Effector memory CD8-positive, alpha-beta T cell (primary cell): ENCODE measurements at places on chromosomes 4 and X.

- peak overlapping the region; percentile 57 for H3K4me3 ChIP-seq
- no peak for DNase-seq
- peaks cover 3% of the 10 kb centered on the region for H3K36me3 ChIP-seq
- no peaks in the 10 kb centered on the region for H3K4me1 ChIP-seq
Measured at GRCh38 chr4:186144946-186145569, 40.6 kb downstream of the FAM149A start.

DNA sequence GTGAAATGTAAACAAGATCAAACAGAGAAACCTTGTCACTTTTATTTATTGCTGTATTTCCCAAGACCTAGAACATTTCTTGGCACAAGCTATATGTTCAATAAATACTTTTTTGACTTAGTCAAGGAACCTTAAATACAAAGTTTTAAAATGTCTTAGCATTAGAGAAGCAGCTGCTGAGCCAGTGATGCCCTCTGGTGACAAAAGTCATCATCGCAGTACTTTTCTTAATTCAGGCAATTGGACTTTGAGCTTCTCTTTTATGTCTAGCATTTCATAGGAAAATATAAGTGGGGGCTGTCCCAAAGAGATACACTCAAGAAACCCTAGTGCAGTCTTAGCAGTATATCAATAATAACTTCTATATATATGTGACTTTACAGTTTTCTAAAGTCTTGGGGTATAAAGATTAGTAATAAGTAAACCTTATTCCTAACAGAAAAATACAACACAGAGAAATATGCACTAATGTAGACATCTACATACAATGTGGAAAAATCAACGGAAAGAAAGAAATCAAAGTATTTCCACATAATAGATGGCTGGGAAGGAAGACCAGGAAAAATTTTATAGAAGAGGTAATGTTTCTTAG, 118.4 kb downstream of the DTHD1 start:
- H3K27me3 ChIP-seq = peaks cover 6% of the 10 kb centered on the region
- no peak overlapping the region for H3K4me3 ChIP-seq
- peak; percentile 48 for DNase-seq
- no peaks in the 10 kb centered on the region for H3K36me3 ChIP-seq
- no peaks in the 10 kb centered on the region for H3K4me1 ChIP-seq
- no peak overlapping the region for H3K27ac ChIP-seq

DNA sequence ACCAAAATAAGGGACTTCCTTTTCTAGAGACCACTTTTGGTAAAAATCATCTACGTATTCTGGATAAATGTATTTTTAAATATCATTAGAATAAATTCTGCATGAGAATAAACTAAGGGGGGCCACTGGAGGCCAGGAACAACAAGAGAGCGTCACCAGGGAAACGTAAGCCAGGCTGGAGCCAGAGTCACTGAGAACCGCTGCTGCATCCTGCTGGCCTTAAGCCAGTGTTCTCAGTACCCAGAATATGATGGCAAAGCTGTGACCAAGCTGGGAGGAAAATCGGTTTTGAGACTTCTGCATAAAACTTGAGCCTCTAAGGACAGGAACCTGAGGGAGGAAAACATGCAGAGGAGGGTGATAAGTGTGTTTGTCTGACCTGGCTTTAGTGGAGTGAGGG, 63.0 kb upstream of the FAM9A start:
- no peaks in the 10 kb centered on the region for H3K36me3 ChIP-seq
- peaks cover 2% of the 10 kb centered on the region for H3K4me1 ChIP-seq
- H3K27ac ChIP-seq = no peak overlapping the region
- H3K4me3 ChIP-seq = no peak overlapping the region
- H3K27me3 ChIP-seq = peaks cover 38% of the 10 kb centered on the region

- H3K27me3 ChIP-seq = no peaks in the 10 kb centered on the region
- no peak for DNase-seq
- no peaks in the 10 kb centered on the region for H3K36me3 ChIP-seq
- H3K27ac ChIP-seq = no peak overlapping the region
Measured at GRCh38 chrX:103571726-103572125, 13.6 kb upstream of the TCEAL4 start.

GRCh38 chr4:102494603-102495002, 6.6 kb upstream of the NFKB1 start:
- H3K4me3 ChIP-seq = no peak overlapping the region
- peaks cover 6% of the 10 kb centered on the region for H3K4me1 ChIP-seq
- H3K27ac ChIP-seq = no peak overlapping the region

DNA sequence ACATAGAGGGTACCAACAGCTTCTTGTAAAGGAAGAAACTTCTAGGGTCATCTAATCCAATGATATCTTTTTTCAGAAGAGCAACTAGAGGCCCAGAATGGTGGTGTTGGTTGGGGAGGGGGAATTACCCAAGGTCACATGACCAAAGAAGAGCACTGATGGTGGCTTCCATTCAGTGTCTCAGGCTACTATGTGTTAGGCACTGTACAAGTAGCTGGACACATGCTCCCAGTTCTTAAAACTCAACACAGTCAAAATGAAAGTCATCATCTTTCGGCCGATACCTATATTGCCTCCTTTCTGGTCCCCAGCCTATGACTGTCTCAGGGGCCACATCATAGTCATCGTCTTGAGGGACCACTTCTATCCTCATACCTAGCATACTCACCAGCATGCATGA, 88.1 kb downstream of the ARHGAP6 start:
- H3K4me3 ChIP-seq = no peak overlapping the region
- H3K36me3 ChIP-seq = no peaks in the 10 kb centered on the region
- no peak overlapping the region for H3K27ac ChIP-seq
- H3K27me3 ChIP-seq = peaks cover 6% of the 10 kb centered on the region
- no peaks in the 10 kb centered on the region for H3K4me1 ChIP-seq

- no peaks in the 10 kb centered on the region for H3K36me3 ChIP-seq
- H3K27me3 ChIP-seq = no peaks in the 10 kb centered on the region
- H3K4me3 ChIP-seq = no peak overlapping the region
Measured at GRCh38 chrX:108699368-108699767, 37.0 kb downstream of the IRS4 start.

DNA sequence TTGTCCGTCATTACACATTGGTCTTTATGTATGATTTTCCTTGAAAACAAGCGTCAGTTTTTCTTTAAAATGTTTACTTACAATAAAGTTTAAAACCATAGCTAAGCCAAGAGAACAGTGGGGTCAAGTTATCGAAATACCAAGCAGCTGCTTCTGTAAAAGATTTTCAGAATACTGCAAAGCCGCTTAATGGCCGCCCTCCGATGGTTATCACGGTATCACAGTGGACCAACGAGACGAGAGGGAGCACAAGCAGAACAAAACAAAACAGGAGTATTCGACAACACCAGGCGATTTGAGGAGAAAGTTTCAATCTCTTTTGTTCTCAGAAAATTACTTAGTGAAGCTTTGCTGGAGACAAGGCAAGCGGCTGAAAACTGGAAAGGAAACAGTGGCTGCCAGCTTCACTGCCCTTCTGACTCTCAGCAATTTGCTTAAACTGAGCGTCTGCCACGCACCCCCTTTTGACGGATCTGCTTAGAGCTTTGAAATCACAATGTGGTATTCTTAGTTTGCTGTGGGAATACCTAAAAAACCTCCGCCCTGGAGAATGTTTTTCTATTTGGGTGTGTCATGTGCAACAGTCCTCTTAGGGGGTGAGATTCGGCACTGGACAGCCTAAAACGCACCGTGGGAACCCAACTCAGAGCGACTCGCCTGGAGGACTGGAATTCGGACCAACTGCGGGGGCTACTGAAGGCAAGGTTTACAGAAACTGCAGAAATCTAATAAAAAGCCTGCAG, 199.8 kb downstream of the NSUN7 start:
- H3K36me3 ChIP-seq = no peaks in the 10 kb centered on the region
- no peak for DNase-seq
- H3K4me1 ChIP-seq = no peaks in the 10 kb centered on the region
- no peak overlapping the region for H3K4me3 ChIP-seq

DNA sequence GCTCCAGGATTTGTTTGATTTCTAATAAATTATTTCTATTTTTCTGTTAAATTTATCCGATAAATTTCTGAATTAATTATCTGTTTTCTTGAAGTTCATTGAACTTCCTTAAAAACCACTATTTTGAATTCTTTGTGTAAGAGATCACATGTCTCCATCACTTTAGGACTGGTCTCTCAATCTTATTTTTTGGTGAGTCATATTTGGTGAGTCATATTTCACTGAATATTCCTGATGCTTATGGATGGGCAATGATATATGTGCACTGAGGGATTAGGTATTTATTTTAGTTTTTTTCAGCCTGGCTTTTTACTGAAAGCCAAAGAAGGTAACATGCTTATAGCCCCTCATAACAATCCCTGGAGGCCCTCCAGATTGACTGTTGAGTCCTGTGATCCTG, 48.5 kb upstream of the IL15 start:
- DNase-seq = no peak
- H3K27me3 ChIP-seq = no peaks in the 10 kb centered on the region
- no peaks in the 10 kb centered on the region for H3K4me1 ChIP-seq
- no peak overlapping the region for H3K4me3 ChIP-seq
- H3K27ac ChIP-seq = no peak overlapping the region

DNA sequence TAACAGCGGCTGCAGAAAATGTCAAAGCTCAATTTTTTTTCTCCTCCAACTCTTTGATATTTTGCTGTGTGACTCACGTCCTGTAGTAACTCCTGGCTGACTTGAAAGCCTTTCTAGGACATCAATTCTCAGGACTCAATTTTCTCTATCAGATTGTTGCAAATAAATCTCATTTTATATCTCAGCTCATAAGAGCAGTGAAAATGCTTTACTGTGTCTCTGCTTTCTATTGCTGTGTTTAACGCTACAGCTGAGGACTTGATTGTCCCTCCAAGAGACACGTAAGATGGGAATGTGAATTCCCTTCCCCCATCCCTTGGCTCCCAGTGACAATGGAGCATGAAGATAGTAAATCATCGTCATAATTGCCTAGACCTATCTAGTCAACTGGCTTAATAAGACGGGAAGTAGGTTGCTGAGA, 20.5 kb upstream of the CBR4 start:
- no peaks in the 10 kb centered on the region for H3K4me1 ChIP-seq
- no peak for DNase-seq
- peaks cover 27% of the 10 kb centered on the region for H3K27me3 ChIP-seq
- H3K36me3 ChIP-seq = peaks cover 4% of the 10 kb centered on the region
- H3K27ac ChIP-seq = no peak overlapping the region
- H3K4me3 ChIP-seq = no peak overlapping the region

- H3K4me1 ChIP-seq = no peaks in the 10 kb centered on the region
- no peaks in the 10 kb centered on the region for H3K27me3 ChIP-seq
- peaks cover 4% of the 10 kb centered on the region for H3K36me3 ChIP-seq
- no peak for DNase-seq
- H3K4me3 ChIP-seq = peak overlapping the region; percentile 22
Measured at GRCh38 chr4:1575418-1576303, 108.5 kb downstream of the FAM53A start.

DNA sequence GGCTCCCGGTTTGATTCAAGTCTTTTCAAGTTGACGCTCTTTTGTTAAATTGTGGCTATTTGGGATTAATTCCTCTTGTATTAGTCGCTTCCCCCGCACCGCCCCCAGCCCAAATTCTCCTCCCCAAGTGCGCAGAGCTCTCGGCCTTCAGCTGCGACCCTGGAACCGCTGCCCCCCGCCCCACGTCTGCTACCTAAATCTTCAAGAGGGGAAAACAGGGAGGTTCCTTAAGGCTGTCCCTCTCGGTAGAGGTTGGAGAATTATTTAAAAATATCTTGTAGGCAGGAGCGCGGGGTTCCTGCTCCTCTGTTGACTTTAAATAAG, 860 bp upstream of the RPS6KA3 start:
- peak overlapping the region; percentile 89 for H3K4me3 ChIP-seq
- DNase-seq = no peak
- peaks cover 27% of the 10 kb centered on the region for H3K36me3 ChIP-seq

GRCh38 chr4:185598846-185599552, 63.7 kb upstream of the PDLIM3 start:
- DNase-seq = no peak
- peaks cover 2% of the 10 kb centered on the region for H3K36me3 ChIP-seq
- H3K4me3 ChIP-seq = no peak overlapping the region
- H3K4me1 ChIP-seq = no peaks in the 10 kb centered on the region
- peaks cover 32% of the 10 kb centered on the region for H3K27me3 ChIP-seq

DNA sequence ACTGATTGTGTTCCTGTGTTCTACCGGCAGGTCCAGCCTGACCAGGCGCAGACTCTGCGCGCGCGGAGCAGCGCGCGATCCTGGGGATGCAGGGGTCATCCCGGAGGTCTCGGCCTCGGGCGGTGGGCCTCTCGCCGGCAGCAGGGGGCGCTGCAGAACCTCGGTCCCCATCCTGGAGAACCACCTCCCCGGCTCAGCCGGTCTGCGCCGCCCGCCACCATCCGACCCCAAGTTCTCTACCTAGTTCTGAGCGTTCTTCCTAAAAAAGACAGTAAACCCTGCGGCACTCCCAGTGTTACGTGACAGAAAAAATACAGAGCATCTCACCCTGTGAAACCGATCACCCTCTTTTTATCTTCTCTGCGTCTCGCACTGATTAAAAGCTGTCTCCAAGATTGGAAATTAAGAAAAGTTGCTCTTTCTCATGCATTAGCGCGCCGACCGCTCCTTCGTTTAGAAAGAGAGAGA, 1.6 kb downstream of the TRPC3 start:
- H3K27me3 ChIP-seq = peaks cover 29% of the 10 kb centered on the region
- no peaks in the 10 kb centered on the region for H3K36me3 ChIP-seq
- peak; percentile 78 for DNase-seq
- H3K27ac ChIP-seq = peak overlapping the region; percentile 82

- no peaks in the 10 kb centered on the region for H3K36me3 ChIP-seq
- no peaks in the 10 kb centered on the region for H3K4me1 ChIP-seq
- H3K4me3 ChIP-seq = no peak overlapping the region
- H3K27me3 ChIP-seq = no peaks in the 10 kb centered on the region
- no peak for DNase-seq
Measured at GRCh38 chr4:43456383-43456782, 563.9 kb downstream of the GRXCR1 start.

DNA sequence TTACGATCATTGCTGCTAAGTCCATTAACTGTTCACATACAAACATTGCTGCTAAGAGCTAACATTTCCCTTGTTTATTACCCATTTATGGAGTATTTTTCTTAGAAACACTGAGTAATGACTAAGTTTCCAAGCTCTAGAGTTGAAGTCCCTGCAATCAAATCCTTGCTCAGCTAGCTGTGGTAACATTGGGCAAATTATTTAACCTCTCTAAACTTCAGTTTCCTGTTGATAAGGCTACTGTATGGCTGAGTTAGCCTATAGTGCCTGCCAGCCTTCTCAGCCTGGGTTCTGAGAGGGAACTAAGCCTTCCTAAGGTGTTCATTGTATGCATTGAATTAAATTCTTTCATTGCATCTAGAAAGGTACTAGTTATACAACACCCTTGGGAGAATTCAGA, 15.2 kb upstream of the SCOC start:
- no peak overlapping the region for H3K27ac ChIP-seq
- H3K27me3 ChIP-seq = peaks cover 29% of the 10 kb centered on the region
- H3K4me3 ChIP-seq = no peak overlapping the region
- DNase-seq = no peak

GRCh38 chrX:151871244-151871643, 41.4 kb upstream of the MAGEA4 start:
- no peaks in the 10 kb centered on the region for H3K27me3 ChIP-seq
- no peaks in the 10 kb centered on the region for H3K4me1 ChIP-seq
- DNase-seq = no peak
- no peak overlapping the region for H3K4me3 ChIP-seq

DNA sequence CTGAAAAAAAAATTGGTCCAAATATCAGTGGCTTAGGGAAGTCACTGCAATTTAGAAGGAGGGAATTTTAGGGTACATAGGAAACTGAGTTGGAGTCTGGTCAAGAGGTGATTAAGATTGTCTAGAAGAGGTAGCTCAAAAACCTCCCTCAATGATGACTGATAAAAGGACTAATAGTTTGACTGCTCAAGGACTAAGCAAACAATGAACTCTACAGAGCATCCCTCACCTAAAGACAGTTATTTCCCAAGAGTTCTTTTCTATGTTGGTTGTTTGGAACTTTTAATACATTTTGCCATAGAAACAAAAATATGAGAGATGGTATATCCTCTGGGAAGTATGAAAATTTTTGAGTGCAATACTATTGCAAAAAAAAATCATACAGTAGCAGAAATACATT, 35.7 kb downstream of the MAOB start:
- no peaks in the 10 kb centered on the region for H3K4me1 ChIP-seq
- H3K36me3 ChIP-seq = no peaks in the 10 kb centered on the region
- no peaks in the 10 kb centered on the region for H3K27me3 ChIP-seq
- H3K27ac ChIP-seq = no peak overlapping the region
